Activated CD4-positive, alpha-beta memory T cell treated with anti-CD3 and anti-CD28 coated beads for 36 hours (primary cell): ENCODE measurements at places on chromosomes 16 and 17. TPM values are rescaled to one million over a fixed set of nuclear protein-coding genes. Genes with fewer than 3 reads are reported as not detected.

Gene GRAP
- 9.9 TPM for total RNA-seq

Gene GLIS2
- 0.68 TPM for total RNA-seq

Gene CSH1
- total RNA-seq: not detected

DNA sequence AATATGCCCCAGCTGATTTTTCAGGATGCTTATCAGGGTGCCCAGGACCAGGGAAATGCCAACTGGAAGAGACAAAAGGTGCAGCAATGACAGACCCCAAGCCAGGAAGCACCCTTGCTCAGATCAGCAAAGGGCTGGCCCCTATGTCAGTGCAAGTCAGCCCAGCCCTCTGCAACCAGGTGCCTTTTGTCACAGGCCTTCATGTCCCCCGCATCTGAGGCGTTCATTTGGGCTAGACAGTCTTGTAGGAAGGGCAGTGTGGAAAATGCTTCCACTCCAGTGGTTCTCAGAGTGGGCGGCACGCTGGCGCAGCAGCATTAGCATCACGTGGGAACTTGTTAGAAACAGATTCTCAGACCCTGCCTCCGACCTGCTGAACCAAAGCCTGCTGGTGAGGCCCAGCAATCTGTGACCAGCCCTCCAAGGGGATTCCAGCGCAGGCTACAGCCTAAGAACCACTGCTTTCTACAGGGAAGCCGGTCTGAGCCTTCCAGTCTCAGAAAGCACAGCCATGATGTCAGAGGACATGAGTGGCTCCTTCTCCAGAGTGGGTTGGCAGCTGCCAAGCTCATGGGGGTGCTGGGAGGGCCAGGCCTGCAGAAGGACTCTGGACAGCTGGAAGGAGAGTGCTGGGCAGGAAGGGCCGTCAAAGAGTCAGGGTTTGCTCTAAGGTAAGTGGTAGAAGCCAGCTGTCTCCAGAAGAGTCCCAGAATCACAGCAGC lies 13.1 kb downstream of the SLC47A2 start:
- H3K4me1 ChIP-seq: no peaks in the 10 kb centered on the region
- H3K4me3 ChIP-seq: no peak overlapping the region
- H3K27ac ChIP-seq: no peak overlapping the region
- DNase-seq: no peak
- H3K27me3 ChIP-seq: no peaks in the 10 kb centered on the region

DNA sequence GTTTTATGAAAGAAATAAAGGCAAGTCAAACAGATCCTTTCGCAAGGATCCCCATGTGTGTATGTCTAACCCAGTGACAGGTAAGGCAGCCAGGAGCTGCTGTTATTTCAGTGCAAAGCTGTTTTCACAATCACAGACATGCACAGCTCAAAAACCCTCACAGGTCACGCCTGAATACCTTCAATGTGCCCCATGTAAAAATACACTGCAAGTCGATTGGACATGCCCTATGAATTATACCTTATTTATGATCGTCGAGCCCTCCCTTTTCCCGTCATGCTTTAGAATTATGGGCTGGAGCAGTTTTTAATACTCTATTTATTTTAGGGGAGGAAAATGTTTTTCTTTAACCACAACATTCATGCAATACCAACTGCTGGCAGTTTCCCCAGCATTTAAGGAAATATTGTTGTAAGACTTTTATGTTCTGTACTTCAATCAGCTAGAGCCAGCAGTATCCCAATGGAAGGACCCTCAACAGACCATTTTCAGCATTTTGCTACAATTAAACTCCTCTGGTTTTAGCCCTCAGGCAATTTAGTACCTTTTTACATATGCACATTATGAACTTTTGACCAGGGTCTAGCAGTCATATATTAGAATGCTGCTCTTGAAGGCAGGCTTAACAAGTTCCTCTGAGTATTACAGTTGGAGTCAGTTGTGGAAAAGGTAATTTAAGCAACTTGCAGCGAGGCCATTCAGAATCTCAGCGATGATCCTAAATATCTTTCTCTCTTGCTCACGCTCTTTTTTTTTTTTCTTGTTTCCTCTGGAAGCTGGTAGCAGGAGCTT lies 362.2 kb downstream of the WWOX start:
- H3K4me1 ChIP-seq: no peaks in the 10 kb centered on the region
- H3K27ac ChIP-seq: no peak overlapping the region
- no peak for DNase-seq
- no peaks in the 10 kb centered on the region for H3K27me3 ChIP-seq
- H3K36me3 ChIP-seq: peaks cover 4% of the 10 kb centered on the region
- no peak overlapping the region for H3K4me3 ChIP-seq

DNA sequence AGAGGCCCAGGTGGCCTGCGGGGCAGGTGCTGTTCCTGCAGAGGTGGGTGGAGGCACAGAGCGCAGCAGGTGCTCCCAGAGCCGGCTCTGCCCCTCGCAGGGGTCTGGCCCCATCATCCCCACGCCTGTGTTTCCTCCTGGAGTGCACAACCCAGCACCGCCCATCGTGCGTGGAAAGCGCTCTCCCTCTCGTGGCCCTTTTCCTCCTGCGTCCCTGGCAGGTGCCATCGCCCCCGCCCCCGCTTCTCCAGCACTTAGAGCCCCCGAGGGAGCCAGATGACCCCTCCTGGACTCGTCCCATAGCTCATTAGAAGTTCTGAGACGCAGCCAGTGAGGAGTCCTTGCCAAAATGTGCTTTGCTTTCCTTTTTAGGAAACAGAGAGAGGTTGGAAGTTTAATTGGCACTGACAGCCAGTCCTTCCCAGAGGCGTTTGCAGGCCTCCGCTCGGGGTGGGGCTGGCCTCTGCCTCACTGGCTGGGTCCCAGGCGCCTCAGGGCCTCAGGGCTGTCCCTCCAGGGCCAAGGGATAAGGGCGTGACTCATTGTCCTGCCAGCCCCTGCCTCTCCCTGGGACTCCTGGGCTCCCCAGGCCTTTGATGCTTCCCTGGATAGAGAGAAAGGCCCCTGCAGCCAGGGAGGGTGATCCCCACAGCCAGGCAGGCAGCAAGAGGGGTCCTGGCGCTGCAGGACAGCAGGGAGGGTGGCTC lies 32.2 kb upstream of the CHMP6 start:
- peaks cover 2% of the 10 kb centered on the region for H3K36me3 ChIP-seq
- H3K4me3 ChIP-seq: no peak overlapping the region
- DNase-seq: no peak

DNA sequence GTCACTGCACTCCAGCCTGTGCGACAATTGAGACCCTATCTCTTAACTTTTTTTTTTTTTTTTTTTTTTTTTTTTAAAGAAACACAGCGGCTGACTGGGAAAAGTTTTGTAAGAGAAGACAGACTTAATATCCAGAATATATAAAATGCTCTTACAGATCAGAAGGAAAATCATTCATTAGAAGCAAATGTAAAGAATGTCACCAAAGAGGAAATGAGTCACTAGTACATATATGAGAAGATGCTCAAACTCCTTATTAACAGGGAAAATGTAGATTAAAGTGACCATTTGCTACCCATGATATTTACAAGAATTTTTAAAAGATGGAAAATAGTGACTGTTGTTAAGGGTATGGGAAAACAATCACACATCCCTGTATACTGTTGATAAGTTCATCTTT lies 48.9 kb downstream of the RABEP1 start:
- H3K27me3 ChIP-seq: no peaks in the 10 kb centered on the region
- no peak overlapping the region for H3K4me3 ChIP-seq
- no peak overlapping the region for H3K27ac ChIP-seq
- H3K4me1 ChIP-seq: peaks cover 38% of the 10 kb centered on the region
- no peak for DNase-seq
- H3K36me3 ChIP-seq: peaks cover 19% of the 10 kb centered on the region

GRCh38 chr16:21611198-21611555 lies 11.8 kb downstream of the METTL9 start:
- DNase-seq: no peak
- peak overlapping the region; percentile 26 for H3K27ac ChIP-seq
- H3K4me1 ChIP-seq: peaks cover 69% of the 10 kb centered on the region
- H3K36me3 ChIP-seq: peaks cover 10% of the 10 kb centered on the region
- H3K4me3 ChIP-seq: no peak overlapping the region
- no peaks in the 10 kb centered on the region for H3K27me3 ChIP-seq

DNA sequence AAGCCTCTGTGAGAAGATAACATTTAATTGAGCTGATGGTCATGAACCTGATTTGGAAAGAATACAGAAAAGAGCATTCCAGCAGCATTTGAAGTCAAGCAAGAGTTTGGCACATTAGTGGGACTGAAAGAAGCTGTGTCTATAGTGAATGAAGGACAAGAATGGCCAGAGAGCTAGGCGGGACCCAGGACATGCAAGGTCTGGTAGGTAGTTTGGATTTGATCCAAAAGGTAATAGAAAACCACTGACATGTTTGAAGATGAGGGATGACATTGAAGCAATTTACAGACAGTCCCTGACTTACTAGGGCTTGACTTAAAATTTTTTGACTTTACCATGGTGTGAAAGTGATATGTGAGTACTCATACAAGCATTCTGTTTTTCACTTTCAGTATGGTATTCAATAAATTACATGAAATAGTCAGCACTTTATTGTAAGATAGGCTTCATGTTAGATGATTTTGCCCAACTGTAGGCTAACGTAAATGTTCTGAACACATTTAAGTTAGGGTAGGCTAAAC lies 7.6 kb downstream of the CYB5B start:
- no peaks in the 10 kb centered on the region for H3K27me3 ChIP-seq
- H3K27ac ChIP-seq: peak overlapping the region; percentile 6
- peaks cover 67% of the 10 kb centered on the region for H3K4me1 ChIP-seq
- H3K4me3 ChIP-seq: no peak overlapping the region
